Myometrial cell (primary cell): ENCODE measurements at places on chromosomes 16 and 17. TPM values are rescaled to one million over a fixed set of nuclear protein-coding genes. Genes with fewer than 3 reads are reported as not detected.

CCL8 gene
- total RNA-seq: not detected in 2 replicates

NMRAL1 gene
- 78.9 and 86.2 TPM in 2 replicates for total RNA-seq

KRT33A gene
- not detected in 2 replicates for total RNA-seq

IL17C gene
- total RNA-seq: 1.4 TPM in 1 of 2 replicates, not detected in the other

PTGES3L gene
- 0.29 and 1.4 TPM in 2 replicates for total RNA-seq

WDR81 gene
- total RNA-seq: 23.4 and 23.9 TPM in 2 replicates

B4GALNT2 gene
- total RNA-seq: not detected in 2 replicates
